ENCODE measurements at places on chromosomes 2 and 18.

- DNase-seq: no peak
These were observed 74.8 kb upstream of the BCL2L11 start for GRCh38 chr2:111045771-111046444.

DNA sequence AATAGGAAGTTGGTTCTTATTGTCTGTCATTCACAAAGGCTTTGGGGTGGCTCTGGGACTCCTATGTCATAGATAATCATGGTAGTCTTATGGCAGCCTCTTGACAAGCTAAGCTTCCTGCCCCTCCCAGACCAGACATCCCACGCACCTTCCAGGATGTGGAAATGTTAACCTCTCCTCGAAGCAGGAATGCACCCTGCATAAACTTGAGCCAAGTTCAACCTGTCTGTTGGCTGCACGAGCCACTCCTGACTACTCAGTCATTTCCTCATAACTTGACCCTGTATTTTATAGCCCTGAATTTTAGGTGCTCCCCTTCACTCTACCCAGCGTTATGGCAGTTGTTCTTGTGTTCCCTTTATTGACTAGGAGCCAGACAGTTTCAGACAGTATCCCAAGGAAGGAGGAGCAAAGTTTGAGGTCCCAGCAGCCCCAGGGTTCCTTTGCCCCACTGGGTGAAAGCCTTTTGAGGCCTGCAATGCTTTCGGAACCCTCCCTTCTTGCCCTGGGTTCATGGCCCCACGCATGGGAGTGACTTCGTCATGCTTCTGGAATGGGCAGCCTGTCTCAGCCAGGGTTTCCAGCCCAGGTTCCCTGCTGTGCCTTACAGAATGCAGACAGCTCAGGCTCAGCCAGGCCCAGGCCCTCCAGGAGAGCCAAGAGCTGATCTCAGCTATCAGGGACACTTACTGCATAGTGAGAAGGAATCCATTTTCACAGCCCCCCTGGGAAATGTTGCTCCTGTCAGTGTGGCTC lies 15.6 kb upstream of the INO80C start:
- DNase-seq: no peak

DNA sequence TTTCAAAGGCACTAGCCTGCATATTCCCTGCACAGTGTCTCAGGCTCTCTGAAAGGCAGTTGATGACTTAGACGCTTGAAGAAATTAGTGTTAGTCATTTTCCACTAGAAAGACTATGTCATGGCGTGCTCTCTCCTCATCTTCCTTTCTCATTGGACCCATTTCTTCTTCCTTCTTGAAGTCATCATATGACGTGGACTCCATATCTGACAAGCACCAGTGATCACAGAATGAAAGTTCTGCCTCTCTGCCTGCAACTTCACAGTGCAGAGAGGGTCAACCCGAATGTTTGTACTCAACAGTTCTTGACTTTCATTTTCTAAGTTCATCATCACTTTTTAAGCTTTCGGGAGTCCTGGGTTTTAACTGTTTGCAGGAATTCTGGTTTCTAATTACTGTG lies 63.7 kb upstream of the CYRIA start:
- DNase-seq: no peak

GRCh38 chr2:12047761-12048160 lies 301.3 kb downstream of the LPIN1 start:
- DNase-seq: no peak

DNA sequence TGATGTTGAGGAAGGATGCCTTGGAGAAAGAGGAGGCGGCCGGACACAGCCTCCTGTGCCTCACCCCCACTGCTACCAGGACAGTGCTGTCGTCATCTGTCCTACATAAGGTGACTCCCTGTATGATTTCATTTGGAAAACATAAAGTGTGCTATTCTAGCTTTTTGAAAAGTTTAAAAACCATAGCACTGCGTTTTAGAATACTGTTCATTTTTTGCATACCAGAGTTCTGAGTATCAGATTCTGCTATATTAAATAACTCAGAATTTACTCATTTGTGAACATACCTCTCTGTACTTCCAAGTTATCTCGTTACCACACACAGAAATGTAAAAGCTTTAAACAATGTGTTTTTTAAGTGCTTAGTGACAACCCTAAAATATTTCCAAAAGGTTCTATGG lies 302.9 kb downstream of the LRRTM1 start:
- DNase-seq: no peak

- DNase-seq: no peak
These were observed 143.4 kb downstream of the CYRIA start for GRCh38 chr2:16522031-16522831.

DNA sequence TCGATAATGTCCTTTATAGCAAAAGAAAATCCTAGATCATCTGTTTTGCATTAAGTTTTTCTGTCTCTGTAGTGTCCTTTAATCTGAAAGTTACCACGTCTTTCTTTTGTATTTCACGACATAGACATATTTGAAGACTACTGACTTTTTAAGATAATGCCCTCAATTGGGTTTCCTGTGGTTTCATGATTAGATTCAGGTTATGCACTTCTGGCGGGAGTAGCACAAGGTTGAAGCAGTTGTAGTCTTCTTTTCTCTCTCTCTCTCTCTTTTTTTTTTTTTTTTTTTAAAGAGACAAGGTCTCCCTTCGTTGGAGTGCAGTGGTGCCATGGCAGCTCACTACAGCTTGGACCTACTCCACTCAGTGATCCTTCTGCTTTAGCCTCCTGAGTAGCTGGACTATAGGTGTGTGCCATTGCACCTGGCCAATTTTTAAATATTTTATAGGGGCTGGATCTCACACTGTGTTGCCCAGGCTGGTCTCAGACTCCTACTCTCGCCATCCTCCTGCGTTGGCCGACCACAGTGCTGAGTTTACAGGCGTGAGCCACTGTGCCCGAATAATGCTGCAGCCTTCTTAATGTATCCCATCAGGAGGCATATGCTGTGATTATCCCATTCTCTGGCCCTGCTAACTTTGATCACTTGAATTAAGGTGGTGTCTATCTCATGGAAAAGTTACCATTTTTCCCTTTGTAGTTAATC lies 3.9 kb downstream of the INPP4A start:
- DNase-seq: no peak

- DNase-seq: peak; percentile 30
These were observed 24.9 kb downstream of the HJURP start for GRCh38 chr2:233829193-233830110.

DNA sequence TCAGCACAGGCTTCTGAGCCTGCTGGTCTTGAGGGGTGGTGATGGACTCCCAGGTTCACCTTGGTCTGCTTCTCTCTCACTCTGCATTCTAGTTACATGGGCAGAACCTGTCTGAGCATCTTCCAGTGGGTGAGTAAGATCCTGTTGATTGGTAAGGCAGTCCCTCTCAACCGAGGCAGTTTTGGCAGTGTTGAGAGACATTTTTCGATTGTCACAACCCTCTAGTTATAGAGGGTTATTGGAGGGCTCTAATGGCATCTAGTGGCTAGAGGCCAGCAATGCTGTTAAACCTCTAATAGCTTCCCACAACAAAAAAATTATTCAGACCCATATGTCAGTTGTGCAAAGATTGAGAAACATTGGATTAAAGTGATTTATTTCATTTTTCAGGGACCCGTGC lies 9.3 kb upstream of the MGAT5 start:
- no peak for DNase-seq

GRCh38 chr18:4283746-4284291 lies 171.3 kb downstream of the DLGAP1 start:
- no peak for DNase-seq
